Activated CD4-positive, alpha-beta memory T cell treated with anti-CD3 and anti-CD28 coated beads, Interleukin-2, amount 10 ng/mL, durations not matched to agents 7 days and 5 days (primary cell): ENCODE measurements at places on chromosomes 7 and 10. TPM values are rescaled to one million over a fixed set of nuclear protein-coding genes. Genes with fewer than 3 reads are reported as not detected.

STAMBPL1 gene
- total RNA-seq: 48.5 TPM

HOXA10 gene
- not detected for total RNA-seq

PAPOLB gene
- not detected for total RNA-seq

TMEM196 gene
- not detected for total RNA-seq

HOXA9 gene
- not detected for total RNA-seq

GRCh38 chr10:70592186-70592735 lies 10.3 kb downstream of the PRF1 start:
- DNase-seq: peak; percentile 14
- peaks cover 21% of the 10 kb centered on the region for H3K27me3 ChIP-seq
- peaks cover 11% of the 10 kb centered on the region for H3K4me1 ChIP-seq
- no peak overlapping the region for H3K27ac ChIP-seq

GRCh38 chr10:35417795-35418194 lies 81.5 kb downstream of the CCNY start:
- H3K4me1 ChIP-seq: no peaks in the 10 kb centered on the region
- no peaks in the 10 kb centered on the region for H3K36me3 ChIP-seq
- H3K27me3 ChIP-seq: no peaks in the 10 kb centered on the region
- no peak overlapping the region for H3K4me3 ChIP-seq
- no peak for DNase-seq
- no peak overlapping the region for H3K27ac ChIP-seq

DNA sequence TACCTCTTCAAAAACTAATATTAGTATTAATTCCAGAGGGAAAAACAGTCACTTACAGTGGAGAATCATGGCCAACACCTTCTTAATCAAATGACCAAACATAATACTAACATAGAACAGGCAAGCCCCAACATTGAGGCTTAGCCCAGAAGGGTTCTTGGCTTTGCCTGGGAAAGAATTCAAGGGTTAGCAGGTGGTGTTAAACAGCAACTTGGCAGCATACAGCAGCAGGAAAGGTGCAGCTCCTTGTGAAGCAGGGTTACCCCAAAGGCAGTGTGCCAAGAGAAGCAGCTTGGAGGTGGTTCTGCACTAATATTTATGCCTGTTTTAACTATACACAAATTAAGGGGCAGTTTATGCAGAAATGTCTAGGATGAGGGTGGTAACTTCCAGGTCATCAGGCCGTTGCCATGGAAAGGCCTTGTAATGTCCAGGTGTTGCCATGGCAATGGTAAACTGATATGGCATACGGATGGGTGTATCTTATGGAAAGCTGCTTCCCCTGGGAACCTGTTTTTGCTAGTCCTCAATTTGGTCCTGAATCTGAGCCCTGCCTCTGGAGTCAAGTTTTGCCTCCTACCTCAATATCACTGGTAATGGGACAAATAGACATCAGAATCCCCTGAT lies 27.2 kb upstream of the BEND7 start:
- no peaks in the 10 kb centered on the region for H3K4me1 ChIP-seq
- H3K27me3 ChIP-seq: peaks cover 15% of the 10 kb centered on the region
- no peaks in the 10 kb centered on the region for H3K36me3 ChIP-seq

DNA sequence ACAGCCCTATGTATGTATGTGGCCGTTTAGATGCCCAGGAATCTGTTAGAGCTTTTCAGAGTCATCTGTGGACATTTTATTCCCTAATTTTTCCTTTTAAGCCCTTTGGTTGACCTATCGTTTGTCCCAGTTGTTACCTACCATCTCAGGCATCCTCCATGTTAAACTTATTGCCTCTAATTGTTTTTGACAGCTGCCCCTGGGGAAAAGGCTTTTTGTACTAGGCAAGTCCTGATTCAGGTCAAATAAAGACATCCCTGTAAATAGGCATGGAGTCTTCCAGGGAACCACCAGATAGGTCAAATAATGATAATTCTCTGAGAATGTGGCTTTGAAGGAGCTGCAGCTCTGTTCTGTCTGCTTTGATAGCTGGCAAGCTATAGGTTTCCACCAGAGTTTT lies 87.7 kb upstream of the CYP26C1 start:
- H3K27me3 ChIP-seq: no peaks in the 10 kb centered on the region
- H3K4me1 ChIP-seq: peaks cover 7% of the 10 kb centered on the region
- H3K27ac ChIP-seq: no peak overlapping the region

GRCh38 chr10:129764011-129764900 lies 199.8 kb downstream of the EBF3 start:
- no peaks in the 10 kb centered on the region for H3K27me3 ChIP-seq
- H3K4me1 ChIP-seq: no peaks in the 10 kb centered on the region
- peaks cover 8% of the 10 kb centered on the region for H3K36me3 ChIP-seq
- H3K4me3 ChIP-seq: no peak overlapping the region
- peak; percentile 4 for DNase-seq

- no peak for DNase-seq
- H3K27me3 ChIP-seq: no peaks in the 10 kb centered on the region
- H3K4me1 ChIP-seq: no peaks in the 10 kb centered on the region
- H3K36me3 ChIP-seq: no peaks in the 10 kb centered on the region
- H3K4me3 ChIP-seq: no peak overlapping the region
Observed at GRCh38 chr10:92156874-92157773, 133.8 kb downstream of the CPEB3 start.

GRCh38 chr7:153405704-153406485 lies 646.3 kb upstream of the DPP6 start:
- H3K36me3 ChIP-seq: no peaks in the 10 kb centered on the region
- H3K4me3 ChIP-seq: no peak overlapping the region
- no peaks in the 10 kb centered on the region for H3K27me3 ChIP-seq
- no peak overlapping the region for H3K27ac ChIP-seq
- no peaks in the 10 kb centered on the region for H3K4me1 ChIP-seq

GRCh38 chr10:5833814-5834213 lies 20.6 kb upstream of the GDI2 start:
- H3K27ac ChIP-seq: no peak overlapping the region
- H3K4me1 ChIP-seq: no peaks in the 10 kb centered on the region
- no peaks in the 10 kb centered on the region for H3K36me3 ChIP-seq
- H3K4me3 ChIP-seq: no peak overlapping the region
- DNase-seq: no peak

- H3K27me3 ChIP-seq: no peaks in the 10 kb centered on the region
- DNase-seq: no peak
- H3K27ac ChIP-seq: no peak overlapping the region
- H3K36me3 ChIP-seq: no peaks in the 10 kb centered on the region
- H3K4me3 ChIP-seq: no peak overlapping the region
Observed at GRCh38 chr10:129544205-129545202, 77.5 kb downstream of the MGMT start.

- no peak overlapping the region for H3K27ac ChIP-seq
- H3K4me3 ChIP-seq: no peak overlapping the region
- peaks cover 6% of the 10 kb centered on the region for H3K27me3 ChIP-seq
Observed at GRCh38 chr7:50274361-50274760, 30.2 kb upstream of the IKZF1 start.

DNA sequence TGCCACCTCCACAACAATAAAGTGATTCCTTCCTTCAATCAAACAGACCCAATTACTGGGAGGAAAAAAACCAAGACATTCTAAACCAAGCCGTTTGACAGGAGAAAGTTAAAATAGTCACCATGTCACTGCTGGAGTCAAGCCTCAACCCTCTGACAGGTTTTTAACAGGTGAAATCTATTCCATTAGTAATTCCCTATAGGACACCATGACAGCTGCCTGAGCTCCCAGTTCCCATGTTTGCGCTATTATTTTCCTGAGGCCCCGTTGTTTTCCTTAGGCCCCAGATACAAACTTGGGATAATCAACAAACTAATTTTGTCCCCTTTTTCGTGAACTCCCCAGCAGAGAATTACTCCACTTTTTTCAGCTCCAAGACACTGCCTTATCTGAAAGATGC lies 113.9 kb downstream of the ARL5B start:
- DNase-seq: no peak
- no peak overlapping the region for H3K4me3 ChIP-seq
- H3K4me1 ChIP-seq: no peaks in the 10 kb centered on the region
- H3K36me3 ChIP-seq: no peaks in the 10 kb centered on the region
- H3K27ac ChIP-seq: no peak overlapping the region

DNA sequence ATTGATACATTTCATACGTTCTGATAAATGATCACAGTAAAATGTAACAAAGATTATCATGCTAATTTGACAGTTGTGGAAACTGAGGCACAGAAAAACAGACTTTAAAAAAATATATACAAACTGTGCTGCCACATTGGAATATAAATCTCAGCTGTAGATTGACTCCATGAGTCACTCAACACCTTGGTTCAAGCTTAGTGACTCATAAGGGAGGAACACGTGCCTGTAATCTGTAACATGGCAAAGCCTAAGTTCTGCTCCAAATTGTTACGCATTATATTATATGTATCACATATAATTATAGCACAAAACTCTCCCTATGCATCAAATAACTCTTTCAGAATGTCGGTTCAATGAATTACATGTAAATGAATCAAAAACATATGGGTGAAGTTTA lies 1047.5 kb downstream of the GATA3 start:
- H3K36me3 ChIP-seq: no peaks in the 10 kb centered on the region
- DNase-seq: no peak
- no peaks in the 10 kb centered on the region for H3K27me3 ChIP-seq
- H3K4me1 ChIP-seq: peaks cover 2% of the 10 kb centered on the region

GRCh38 chr7:110983822-110984456 lies 107.0 kb upstream of the LRRN3 start:
- no peak for DNase-seq
- H3K27me3 ChIP-seq: no peaks in the 10 kb centered on the region
- H3K27ac ChIP-seq: no peak overlapping the region
- H3K4me1 ChIP-seq: peaks cover 8% of the 10 kb centered on the region
- no peak overlapping the region for H3K4me3 ChIP-seq
- peaks cover 2% of the 10 kb centered on the region for H3K36me3 ChIP-seq

- H3K4me1 ChIP-seq: peaks cover under 1% of the 10 kb centered on the region
- no peak for DNase-seq
- no peak overlapping the region for H3K4me3 ChIP-seq
- peaks cover 3% of the 10 kb centered on the region for H3K36me3 ChIP-seq
Observed at GRCh38 chr10:88131511-88132139, 268.2 kb downstream of the PTEN start.

DNA sequence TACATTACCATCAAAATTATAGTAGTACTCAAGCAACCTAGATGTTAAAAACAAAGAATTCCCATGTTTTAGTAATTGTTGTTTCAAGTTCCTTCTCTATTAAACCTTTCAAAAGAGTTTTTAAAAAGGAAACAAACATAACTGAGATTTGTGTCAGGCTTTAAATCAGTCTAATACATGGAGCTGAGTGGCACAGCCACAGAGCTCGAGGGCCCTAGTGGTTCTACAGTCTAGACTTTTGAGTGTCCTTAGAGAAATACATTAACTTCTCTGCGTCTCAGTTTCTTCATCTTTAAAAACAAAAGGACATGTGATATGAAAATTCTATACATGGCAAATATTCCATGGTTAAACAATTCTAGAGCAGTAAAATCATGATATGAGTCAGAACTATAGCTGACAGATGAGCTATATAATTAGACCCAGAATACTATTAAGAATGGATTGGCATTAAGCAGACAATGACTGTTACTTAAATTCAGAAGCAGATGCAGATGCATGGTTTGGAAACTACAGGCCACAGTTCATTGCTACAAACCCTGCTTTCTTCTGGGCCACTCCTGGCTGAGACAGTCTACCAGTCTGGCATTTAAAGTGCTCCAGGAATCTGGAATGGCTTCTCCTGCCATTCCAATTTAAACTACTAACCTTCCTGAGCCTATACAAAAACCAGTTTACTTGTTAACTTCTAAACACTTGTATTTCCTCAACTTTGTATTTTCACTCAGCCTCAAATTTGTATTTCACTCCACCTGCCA lies 77.4 kb downstream of the EPC1 start:
- peaks cover 59% of the 10 kb centered on the region for H3K36me3 ChIP-seq
- peaks cover 2% of the 10 kb centered on the region for H3K4me1 ChIP-seq
- DNase-seq: no peak
- H3K27me3 ChIP-seq: no peaks in the 10 kb centered on the region

GRCh38 chr7:130490311-130490791 lies 1.5 kb upstream of the MEST start:
- DNase-seq: no peak
- H3K4me3 ChIP-seq: no peak overlapping the region
- peaks cover 77% of the 10 kb centered on the region for H3K27me3 ChIP-seq
- no peak overlapping the region for H3K27ac ChIP-seq

GRCh38 chr10:70579234-70580002 lies 23.1 kb downstream of the PRF1 start:
- peak overlapping the region; percentile 15 for H3K4me3 ChIP-seq
- H3K27ac ChIP-seq: peak overlapping the region; percentile 87
- no peaks in the 10 kb centered on the region for H3K36me3 ChIP-seq
- peaks cover 8% of the 10 kb centered on the region for H3K27me3 ChIP-seq
- DNase-seq: peak; percentile 40
- H3K4me1 ChIP-seq: peaks cover 49% of the 10 kb centered on the region

GRCh38 chr7:130400120-130400572 lies 19.9 kb downstream of the CPA1 start:
- H3K4me1 ChIP-seq: peaks cover 2% of the 10 kb centered on the region
- no peak overlapping the region for H3K27ac ChIP-seq
- H3K27me3 ChIP-seq: no peaks in the 10 kb centered on the region
- H3K36me3 ChIP-seq: peaks cover 5% of the 10 kb centered on the region
- no peak overlapping the region for H3K4me3 ChIP-seq
- no peak for DNase-seq

DNA sequence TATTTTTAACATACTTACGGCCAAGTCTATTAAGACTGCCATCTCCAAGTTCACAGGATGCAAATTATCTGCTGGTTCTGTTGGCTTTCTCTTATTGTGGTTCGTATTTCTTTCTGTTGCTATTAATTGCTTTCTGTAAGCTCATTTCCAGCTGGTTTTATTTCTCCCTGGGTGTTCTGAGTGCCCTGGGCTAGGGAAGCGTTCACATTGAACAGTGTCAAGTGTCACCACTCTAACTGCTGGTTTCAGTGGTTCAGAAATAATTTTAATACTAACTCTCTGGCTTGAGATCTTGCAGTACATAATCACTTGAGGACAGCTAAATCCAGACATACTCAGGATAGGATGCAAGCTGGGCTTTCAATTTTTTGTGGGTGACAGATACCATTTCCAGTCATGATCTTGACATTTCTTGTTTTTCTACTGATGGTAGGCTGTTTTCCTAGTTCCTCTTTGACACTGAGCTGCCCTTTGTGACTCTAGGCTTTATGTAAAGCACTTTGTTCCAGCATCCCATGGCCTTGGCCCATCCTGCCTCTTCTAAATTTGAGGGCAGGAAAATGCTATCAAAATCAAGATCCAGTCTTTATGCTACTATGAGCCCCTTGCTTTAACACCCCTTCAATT lies 117.6 kb downstream of the SNX13 start:
- H3K27me3 ChIP-seq: no peaks in the 10 kb centered on the region
- H3K4me3 ChIP-seq: no peak overlapping the region
- DNase-seq: no peak
- H3K27ac ChIP-seq: no peak overlapping the region
- peaks cover 17% of the 10 kb centered on the region for H3K36me3 ChIP-seq

GRCh38 chr10:119306514-119306951 lies 99.2 kb downstream of the GRK5 start:
- peaks cover 6% of the 10 kb centered on the region for H3K36me3 ChIP-seq
- H3K27ac ChIP-seq: peak overlapping the region; percentile 100
- peak overlapping the region; percentile 83 for H3K4me3 ChIP-seq
- DNase-seq: peak; percentile 78

DNA sequence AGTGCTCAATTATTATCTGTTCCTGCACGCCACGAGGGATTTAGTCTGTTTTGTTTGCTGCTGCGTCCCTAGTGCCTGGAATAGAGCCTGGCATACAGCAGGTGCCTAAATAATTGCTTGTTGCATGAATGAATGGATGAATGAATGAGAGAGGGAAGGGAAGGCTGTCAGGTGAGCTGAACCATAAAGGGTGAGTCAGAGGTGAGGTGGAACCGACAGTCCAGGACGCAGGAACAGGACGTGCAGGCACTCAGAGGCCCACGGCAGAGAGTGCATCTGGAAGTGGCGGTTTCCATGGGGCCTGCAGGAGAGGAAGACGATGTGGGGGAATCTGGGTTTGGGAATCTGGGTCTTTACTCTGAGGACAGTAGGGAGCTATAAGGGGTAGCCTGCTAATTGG lies 17.7 kb upstream of the PPIF start:
- H3K36me3 ChIP-seq: peaks cover 3% of the 10 kb centered on the region
- peaks cover 43% of the 10 kb centered on the region for H3K4me1 ChIP-seq
- no peak for DNase-seq
- no peak overlapping the region for H3K4me3 ChIP-seq
- no peaks in the 10 kb centered on the region for H3K27me3 ChIP-seq
